Mammary epithelial cell (primary cell): ENCODE measurements at places on chromosomes 11 and 22. TPM values are rescaled to one million over a fixed set of nuclear protein-coding genes. Genes with fewer than 3 reads are reported as not detected.

DNAJB7 gene
- total RNA-seq = not detected in 2 replicates

GRCh38 chr11:112292785-112293407 is 32.2 kb upstream of the PLET1 start:
- DNase-seq = peak; percentile 80

GRCh38 chr11:62493801-62494200 is 52.8 kb downstream of the AHNAK start:
- DNase-seq = no peak

DNA sequence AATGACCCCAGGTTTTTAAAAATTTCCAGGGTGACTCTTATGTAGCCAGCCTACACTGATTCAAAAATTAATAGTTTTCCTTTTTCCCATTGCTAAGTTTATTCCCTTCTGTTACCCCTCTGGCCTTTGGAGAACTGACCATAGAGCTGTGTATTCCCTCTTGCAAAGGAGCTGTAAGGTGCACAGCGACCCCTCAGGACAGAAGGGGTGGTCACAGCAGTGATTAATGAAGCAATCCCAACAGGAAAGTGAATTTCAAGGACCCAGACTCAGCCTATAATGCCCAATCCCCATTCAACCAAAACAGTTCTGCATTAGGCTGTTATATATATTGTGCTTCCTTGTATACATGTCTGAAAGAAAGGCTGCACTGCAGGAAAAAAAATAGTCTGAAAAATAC is 147.1 kb downstream of the WT1 start:
- no peak for DNase-seq

DNA sequence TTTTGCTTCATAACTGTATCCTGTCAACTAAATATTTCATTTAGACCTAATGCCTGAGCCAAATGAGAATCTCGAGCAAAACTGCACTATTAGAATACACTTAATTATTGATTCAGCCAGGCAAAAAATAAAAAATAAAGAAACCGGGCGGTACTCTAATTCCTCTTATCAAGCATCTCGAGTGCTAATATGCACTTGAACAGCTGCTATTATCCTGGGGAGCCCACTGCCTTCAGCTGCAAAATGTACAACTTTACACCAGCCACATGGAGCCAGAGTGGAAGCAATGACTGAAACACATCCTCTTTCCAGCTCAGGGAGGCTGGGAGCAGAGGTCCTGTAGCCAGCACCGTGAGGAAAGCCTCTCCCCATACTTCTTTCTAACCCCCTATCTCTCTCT is 390.0 kb upstream of the CADM1 start:
- DNase-seq = no peak

- peak; percentile 51 for DNase-seq
Observed at GRCh38 chr11:112477581-112478317, 217.1 kb upstream of the PLET1 start.

GRCh38 chr22:27312966-27313855 is 488.3 kb downstream of the MN1 start:
- DNase-seq = no peak

- DNase-seq = no peak
Observed at GRCh38 chr22:38925571-38926041, 31.8 kb upstream of the APOBEC3A start.

GRCh38 chr11:132361011-132361550 is 990.7 kb downstream of the NTM start:
- DNase-seq = no peak

GRCh38 chr11:57164317-57164716 is 17.4 kb upstream of the LRRC55 start:
- no peak for DNase-seq

APOL4 gene
- total RNA-seq = 0.26 TPM in 1 of 2 replicates, not detected in the other

DNA sequence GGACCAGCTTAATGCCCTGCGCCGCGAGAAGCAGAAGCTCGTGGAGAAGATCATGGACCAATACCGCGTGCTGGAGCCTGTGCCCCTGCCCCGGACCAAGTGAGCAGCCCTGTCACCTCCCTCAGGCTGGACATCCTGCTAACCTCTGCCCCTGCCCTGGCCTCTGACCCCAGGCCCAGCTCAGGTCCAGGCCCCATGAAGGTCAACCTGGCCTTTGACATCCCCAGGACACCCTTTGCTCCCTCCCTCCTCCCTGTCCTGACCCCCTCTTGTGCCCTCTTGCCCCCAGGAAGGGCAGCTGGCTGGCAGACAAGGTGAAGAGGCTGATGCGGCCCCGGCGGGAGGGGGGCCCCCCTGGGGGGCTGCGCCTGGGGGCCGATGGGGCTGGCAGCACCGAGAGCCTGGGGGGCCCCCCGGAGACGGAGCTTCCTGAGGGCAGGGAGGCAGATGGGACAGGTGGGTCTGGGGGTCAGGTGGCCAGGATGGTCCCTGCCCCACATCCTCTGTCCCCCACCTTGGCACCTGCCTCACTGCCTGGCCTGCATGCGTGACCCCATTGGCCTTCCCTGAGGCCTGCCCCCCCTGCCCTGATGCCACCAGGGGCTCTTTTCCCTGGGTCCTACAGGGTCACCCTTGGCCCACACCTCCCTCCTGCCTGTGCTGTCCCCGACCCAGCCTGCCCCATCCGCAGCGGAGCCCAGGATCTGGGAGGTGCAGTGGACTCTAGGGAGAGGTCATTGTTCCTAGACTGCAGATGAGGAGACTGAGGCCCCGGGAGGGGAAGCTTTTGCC is 5.1 kb upstream of the RPS6KA4 start:
- DNase-seq = no peak

GRCh38 chr11:113090716-113091480 is 129.7 kb downstream of the NCAM1 start:
- DNase-seq = peak; percentile 17

OR2D2 gene
- total RNA-seq = 0.69 and 0.73 TPM in 2 replicates

GRCh38 chr11:118227865-118228785 is 3.3 kb upstream of the JAML start:
- DNase-seq = no peak

- no peak for DNase-seq
Observed at GRCh38 chr11:9839550-9839949, 175.7 kb downstream of the SWAP70 start.

DNA sequence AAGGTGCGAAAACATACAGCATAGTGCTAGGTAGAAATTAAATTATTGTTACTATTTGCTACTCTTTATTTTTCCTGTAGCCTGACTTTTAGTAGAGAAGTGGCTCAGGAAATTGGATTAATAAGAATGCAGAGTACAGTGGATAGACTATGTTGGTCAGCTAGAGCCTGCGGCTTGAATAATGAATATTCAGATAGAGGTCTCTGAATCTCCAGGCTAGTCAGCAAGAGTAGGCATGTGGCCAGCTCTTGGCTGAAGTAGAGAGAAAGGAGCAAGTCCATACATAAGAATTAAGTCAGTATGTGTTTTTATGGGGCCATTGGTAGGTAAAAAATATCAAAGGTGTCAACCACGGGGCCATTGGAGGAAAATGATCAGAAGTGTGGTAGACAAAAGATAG is 413.5 kb downstream of the NELL1 start:
- DNase-seq = no peak

DNA sequence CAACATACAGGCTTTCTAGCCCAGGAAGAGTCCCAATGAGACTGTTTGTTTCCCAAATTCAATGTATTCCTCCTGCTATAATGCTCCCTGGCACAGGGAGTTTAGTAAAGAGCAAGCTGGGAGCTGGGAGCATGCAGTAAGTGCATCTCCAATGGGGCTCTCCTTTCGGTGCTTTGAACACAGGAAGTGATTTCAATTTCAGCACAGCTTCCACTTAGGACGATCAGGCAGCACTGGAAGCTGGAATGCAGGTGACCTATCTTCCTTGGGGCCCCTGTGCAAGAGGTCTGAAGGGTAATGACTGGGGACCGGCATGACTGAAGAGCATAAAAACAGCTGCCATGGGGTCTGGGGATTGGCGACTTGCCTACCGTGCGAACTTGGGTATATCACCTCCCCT is 76.0 kb downstream of the LARGE1 start:
- no peak for DNase-seq

DNA sequence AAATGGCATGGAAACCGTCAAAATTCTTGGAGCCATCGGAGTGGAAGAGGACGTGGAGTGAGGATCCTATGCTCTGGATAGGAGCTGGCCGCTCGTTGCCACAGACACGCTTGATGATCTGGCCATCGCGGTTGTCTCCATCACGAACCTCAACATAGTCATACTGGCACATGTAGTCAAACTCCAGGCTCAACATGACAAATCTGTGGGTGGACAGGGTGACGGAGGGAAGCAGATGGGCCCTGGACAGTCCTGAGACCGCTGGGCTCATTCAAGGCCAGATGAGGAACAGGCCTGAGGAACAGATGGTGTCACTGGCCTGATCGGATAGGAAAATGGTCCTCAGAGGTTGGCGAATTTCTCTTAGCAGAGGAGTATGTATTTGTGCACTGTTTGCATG is 51.3 kb upstream of the SLC1A2 start:
- no peak for DNase-seq

CSNK2A3 gene
- total RNA-seq = 6.5 TPM

DNA sequence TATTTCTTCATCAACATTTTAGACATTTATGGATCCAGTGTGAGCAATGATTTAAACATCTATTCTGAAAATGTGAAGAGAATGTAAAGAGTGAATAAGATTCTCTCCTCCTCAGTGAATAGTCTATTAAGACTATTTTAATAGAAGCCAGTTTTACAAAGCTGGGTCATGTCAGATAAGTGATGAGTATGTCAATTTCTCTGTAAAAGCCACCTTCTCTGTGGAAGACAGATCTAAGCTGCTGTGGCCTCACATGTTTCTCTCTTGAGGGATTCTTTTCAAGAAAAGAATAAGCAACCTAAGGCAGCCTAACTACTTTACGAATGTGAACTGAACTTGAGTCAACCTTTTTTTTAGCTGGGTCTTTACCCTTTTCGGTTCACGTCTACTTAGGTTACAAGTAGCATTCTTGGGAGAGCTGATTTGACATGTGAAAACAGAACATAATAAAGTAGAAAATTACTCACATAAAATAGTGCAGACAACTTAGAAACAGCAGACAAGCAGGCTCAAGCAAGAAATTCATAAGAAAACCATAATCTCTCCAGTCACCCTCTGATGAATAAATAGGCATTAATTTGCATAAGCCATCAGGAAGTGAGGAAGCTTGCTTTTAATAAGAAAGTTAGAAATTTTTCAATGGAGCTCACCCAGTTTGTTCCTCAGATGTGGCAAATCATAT is 9.9 kb downstream of the CTSC start:
- no peak for DNase-seq

DNA sequence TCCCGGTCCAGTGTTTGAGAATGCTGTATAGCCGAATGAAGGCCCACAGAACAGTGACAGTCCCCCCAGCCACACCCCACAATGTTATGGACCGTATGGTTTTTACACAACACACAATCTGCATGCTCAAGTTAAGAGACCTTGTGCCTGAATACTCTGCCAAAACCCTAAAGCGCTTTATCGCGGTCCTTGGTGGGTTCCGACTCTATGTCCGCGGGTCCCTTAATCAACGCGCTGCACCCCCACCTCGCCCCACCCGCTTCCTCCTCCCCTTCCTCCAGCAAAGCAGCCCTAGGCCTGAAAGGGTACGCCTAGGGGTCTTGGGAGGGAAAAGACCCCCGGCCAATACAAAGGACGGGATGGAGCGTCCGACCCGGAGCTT is 442 bp downstream of the COPB1 start:
- DNase-seq = peak; percentile 8

IGLL5 gene
- not detected for total RNA-seq

DNA sequence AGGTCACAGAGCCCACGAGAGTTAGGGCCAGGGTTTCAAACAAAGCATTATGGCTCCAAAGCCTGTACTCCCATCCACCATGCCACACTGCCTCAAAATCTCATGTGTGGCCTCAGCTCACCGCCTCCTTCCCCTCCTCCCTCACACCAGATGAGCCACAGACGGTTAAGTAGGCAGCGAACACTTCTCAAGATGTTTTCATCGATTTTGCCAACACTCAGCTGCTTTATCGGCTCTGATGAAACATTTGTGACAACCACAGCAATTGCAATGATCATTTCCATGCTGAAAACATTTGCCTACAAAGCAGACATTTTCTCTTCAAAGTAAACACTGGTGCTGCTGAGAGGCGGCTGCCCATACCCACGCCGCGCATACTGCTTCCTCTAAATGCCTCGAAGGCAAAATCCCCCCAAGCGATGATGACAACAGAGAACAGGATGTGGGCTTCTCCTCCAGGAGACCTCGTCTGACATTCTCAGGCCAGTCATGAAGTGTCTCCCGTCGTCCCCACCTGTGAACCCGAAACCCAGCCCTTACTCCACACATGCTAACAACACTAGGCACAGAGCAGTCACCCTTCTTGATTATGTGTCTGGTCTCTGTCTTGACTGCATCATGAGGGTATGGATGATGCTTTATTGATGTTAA is 599.2 kb downstream of the SOX6 start:
- no peak for DNase-seq

PTPN5 gene
- total RNA-seq = not detected in 2 replicates

TUB gene
- 4.8 TPM for total RNA-seq

DNA sequence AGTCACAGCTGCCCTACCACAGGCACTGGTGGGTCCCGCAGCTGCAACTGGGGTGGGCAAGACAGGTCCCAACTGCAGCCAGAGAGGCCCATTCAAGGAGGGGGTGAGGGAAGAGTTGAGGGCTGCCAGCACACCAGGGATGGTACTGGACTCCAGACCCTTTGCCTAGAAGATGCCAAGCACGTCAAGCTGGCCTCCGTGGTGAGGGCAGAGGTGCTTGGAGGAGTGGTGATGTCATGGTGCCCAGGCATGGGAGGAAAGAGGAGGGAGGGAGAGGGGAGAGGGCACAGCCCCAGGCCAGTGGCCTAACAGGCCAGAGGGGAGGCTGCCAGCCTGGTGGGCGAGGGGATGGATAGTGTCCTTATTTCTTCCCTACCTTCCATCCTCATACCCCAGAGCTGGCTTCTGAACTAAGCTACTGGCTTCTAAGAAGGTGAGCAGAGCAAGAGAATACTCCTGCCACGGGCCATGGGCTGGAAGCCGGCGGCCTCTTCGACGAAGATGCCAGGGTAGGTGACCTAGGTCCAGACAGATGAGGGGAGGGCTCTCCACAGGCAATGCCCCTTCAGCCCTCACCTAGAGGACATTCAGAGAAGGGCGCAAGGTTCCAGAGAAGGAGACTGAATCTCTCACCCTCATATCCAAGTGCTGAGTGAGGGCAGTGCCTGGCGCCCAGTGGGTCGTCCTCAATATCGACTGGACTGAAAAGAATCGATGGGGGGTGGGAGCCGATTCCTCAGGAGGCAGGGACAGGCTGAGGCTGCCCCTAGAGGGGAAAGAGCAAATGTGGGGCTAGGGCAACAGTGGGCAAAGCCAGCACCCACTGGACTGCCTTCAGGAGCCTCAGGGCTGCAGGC is 1.8 kb downstream of the SYT7 start:
- DNase-seq = no peak

DNA sequence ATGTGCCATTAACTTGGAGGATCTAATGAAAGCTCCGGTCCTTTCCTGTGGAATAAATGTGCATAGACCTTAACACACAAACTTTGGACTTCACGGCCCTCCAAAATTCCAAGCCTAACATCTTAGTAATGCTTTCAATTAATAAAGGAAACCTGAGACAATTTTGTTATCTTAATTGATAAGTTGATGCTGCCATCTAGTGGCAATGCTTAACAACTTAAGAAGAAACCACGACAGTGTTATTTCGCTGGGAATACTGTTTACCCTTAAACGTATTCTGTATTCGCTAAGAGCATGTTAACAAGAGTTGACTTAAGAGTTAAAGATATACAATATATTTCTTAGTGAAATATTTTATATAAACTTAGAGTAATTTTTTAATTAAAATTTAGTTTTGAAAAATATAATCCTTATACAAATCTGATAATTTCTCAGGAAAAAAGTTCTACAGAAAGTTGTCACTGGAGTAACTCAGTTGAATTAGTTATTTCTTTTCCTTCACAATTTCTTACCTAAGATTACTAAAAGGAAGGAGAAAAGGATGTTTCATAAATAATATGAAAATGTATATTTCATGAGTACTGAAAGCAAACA is 35.0 kb upstream of the OR9G4 start:
- DNase-seq = peak; percentile 37
